ENCODE measurements at places on chromosomes 4 and X.

DNA sequence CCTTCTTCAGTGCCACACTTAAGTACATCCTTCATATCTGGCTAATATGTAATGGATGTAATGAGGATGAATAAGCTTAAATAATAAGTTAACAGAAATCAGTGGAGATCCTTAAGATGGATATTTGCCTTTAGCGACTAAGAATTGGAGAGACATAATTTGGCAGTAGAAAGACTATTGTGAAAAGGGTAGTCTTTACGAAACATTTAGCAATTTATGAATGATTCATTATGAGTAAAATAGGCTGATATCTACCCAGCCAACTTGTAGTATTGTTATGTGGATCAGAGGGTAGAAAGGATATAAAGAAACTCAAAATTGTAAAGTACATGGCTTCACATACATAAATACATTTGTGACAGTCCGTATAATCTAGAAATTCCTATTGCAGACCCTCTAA lies 2371.8 kb downstream of the PCDH7 start:
- no peak for DNase-seq

DNA sequence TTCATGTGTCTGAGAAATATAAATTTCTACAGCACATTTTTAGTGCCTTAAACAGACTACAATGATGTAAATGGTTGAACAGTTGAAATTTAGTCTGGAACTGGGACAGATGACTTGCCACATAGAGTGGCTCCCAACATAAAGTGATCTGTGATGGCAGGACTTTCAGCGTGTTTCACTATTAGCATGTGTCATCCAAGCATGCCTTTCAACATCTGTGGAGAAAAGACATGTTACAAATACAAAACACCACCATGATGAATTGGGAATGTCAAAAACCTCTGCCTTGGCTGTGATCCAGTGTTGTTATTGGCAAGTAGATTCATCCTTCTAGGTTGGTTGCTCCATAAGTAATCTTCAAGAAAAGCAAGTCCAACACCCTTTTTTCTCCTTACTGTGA lies 348.7 kb downstream of the MAPK10 start:
- DNase-seq, result no peak

GRCh38 chr4:60721685-60722084 lies 478.4 kb upstream of the ADGRL3 start:
- no peak for DNase-seq

DNA sequence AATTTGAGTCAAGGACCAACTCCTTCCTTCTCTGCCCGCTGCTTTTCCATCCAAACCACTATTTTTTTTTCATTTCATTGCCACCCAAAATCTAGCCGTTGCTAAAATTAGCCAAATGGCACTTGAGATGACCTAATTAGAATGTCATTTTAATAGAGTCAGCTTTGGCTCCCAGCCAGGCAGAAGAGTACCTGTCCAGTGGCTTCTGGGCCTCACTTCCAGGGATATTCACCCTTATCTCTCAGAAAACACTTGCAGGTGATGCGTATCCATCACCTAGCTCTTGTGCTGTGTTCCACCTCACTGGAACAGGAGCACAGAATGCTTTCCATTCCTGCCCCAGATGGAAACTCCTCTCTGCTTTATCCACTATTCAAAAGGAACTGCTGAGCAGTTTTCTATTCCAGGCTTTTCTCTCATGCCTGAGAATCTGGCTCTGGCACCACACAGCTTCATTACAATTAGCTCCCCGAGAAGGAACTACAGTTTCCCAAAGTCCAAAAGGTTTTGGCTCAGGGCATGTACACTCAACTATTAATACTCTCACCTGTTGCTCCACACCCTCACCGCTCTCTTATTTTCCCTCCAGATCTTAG lies 18.5 kb downstream of the MAGEA9B start:
- DNase-seq, result no peak

- no peak for DNase-seq
These were observed 82.9 kb downstream of the CLCN4 start for GRCh38 chrX:10239611-10240064.

GRCh38 chr4:118326585-118326984 lies 26.2 kb downstream of the PRSS12 start:
- no peak for DNase-seq

DNA sequence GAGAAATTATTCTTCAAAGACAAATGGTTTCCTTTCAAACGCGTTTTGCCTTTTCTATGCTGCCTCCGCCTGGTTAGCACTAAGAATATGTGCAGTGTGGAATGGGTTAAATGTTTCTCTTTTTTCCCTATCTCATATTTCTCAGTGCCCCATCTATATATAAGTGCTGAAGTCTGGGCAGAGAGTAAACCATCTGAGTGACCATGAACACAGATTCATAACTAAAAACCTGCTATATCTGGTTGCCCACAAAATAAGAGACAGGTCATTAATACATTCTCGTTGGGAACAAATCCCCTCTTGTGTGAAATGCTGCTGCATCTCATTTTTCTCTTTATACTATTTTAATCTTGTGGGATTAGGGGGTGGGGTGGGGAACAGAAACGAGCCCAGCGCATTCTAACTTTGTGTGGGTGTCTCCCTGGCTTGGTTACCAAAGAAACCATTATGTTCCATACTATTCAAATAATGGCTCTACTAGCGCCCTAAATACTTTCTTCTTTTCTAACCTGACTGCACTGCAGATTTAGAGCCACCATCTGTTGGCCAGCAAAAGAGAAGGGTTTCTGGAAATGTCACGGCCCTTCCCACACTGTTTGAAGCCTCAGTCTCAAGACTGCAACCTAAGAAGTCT lies 42.2 kb upstream of the PTCHD1 start:
- no peak for DNase-seq

DNA sequence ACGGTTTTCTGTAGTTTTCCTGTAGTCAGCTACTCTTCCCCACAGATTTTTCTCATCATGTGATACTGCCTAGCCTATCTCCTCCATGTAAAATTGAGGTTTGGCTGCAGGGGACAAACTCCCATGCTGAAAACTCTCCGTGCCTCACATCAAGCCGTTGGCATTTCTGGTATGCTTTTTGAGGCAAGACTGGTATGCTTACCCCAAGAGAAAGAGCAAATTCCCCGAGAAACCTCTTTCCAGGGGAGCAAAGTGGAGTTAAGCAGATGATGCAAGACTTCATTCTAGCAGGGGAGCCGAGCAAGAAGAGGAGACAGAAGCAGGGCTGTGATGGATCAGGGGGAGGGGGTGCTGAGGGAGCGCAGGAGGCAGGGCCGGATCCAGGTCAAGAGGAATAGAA lies 4.8 kb downstream of the SOWAHD start:
- DNase-seq, result no peak

- DNase-seq, result no peak
These were observed 211.4 kb downstream of the FMR1NB start for GRCh38 chrX:148192547-148192946.

Measured in stimulated activated CD4-positive, alpha-beta T cell treated with anti-CD3 and anti-CD28 coated beads, Interleukin-2, amount 100 ng/mL, for 4 hours (primary cell).